ENCODE measurements at places on chromosomes 11 and 22.

GRCh38 chr11:35014346-35014745 lies 97.9 kb downstream of the PDHX start:
- no peak for DNase-seq

DNA sequence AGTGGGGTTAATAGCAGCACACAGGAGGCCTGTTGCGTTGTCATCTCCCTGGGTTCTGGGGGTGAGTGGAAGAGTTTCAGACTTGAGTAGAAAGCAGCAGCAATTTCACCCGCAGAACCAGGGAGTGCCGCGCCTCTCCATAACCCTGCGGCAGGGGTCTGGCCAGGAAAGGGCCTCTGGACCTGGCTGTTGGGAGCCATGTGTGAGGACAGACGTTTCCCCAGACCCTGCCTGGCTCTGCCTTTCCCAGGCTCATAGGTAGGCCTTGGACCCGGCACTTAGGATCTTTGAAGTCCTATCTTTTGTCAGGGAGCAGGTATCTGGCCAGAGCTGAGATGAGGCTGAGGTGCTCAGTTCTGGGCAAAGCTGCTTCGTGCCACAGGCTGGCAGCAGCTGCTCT lies 106.6 kb upstream of the PARVA start:
- DNase-seq: no peak

DNA sequence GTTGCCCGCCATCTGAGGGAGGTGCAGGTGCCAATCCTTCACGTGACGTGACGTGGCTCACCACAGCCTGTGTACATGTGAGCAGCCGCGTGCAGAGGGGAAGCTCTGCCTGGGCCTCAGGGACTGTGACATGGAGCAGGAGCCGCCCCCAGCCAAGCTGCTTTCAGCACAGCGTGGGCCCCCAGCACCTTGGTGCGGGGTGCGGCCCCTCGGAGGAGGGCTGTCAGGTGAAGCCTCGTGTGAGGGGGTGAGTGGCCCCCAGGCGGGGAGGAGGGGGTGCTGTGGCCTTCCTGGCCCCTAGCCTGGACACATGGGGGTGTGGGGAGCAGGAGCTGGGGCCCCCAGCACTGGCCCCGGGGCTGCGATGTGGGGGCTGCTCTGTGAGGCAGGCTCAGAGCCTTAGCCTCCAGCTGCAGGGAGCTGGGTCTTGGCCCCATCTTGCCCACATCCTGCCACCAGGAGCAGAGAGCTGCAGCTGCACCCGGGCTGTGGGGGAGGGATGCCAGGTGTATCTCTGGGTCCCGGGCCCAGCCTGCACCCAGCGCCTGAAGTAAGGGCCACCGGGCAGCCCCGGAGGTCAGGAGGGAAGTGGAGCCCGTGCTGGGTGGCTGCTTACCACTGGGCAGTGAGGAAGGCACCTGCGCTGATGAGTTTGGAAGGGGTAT lies at the start of gene ADORA2A:
TSS of gene ADORA2A (plus strand) at position 100 of the 665 bp plus-strand sequence. CDS start 5,806 bp downstream, outside the sequence.
- DNase-seq: peak; percentile 62

DNA sequence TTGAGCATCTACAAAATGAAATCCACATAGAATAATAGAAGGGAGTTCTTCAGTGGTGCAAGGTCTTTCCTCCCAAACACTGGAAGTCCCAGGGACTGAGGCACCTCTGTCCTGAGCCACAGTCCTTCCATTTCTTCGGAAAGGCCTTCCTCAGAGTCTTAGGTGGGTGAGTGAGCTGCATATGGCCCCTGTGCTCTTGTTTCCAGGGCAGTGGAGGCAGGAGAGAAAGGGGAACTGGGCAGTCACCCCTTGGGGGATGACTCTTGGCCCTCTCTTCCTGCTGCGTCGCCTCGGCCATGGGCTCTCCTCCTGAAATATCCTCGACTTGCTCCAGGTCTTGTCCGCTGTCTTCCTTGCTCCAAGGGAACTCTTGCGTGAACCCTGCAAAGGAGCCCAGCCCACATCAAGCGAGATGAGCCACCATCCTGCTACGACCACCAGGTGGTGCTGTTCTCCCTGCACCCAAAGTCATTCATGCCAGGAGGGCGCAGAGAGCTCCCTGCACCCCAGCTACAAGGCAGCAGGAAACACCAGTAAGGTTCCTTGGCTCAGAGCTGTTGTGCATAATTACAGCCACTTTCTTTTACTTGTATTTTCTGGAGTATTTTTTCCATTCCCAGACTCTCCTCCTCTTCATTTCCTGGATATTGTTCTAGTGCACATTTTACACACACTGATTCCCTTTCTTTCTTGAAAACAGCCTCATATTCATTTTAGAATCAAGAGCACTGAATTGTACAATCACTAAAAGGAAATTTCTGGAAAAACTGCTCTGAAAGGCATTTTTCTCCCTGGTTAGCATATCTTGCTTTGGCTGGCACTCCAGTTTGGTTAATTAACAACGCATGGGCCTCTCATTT lies 397.8 kb downstream of the OPCML start:
- peak; percentile 13 for DNase-seq

GRCh38 chr11:116791002-116791812 lies 472 bp downstream of the APOA5 start:
- DNase-seq: peak; percentile 63

DNA sequence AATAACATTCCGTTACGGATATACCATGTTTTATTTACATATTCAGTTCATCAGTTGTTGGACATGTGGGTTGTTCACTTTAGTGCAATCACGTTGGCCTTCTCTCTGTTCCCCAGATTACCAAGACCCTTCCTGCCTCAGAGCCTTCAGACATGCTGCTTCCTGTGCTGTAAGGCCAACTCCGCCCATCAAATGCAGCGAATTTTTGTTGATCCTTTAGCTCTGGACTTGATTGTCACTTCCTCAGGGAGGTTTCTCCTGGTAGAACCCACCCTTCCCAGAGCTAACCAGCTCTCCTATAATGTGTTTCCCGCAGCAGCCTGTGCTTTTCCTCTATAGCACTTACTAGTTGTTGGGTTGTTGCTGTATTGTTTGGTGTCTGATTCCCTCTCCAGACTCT lies 39.4 kb downstream of the SWAP70 start:
- no peak for DNase-seq

DNA sequence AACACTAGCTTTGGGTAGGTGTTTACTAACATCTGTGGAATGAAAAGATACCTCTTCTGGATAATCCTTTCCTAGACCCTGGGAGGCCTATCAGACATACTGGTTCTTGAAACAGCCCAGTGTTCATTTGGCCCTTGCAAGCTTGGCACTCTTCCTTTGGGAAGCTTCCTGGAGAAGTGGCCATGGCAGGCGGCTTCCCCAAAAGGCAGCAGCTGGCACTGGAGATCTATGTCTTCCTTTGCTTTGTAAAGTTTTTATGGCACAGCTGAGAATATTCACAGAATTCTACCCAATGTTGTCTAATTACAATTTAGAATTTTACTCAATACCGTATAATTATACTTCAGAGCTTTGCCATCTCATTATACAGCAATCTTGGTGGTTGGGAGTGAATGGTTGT lies 199.2 kb upstream of the C11orf87 start:
- no peak for DNase-seq

Data from stimulated activated CD8-positive, alpha-beta memory T cell treated with anti-CD3 and anti-CD28 coated beads, Interleukin-15, amount 100 ng/mL, for 1 hour (primary cell).